ENCODE measurements at places on chromosomes 6 and 20. TPM values are rescaled to one million over a fixed set of nuclear protein-coding genes. Genes with fewer than 3 reads are reported as not detected.

- peaks cover 24% of the 10 kb centered on the region for H3K27me3 ChIP-seq
- peak overlapping the region; percentile 44 for H3K27ac ChIP-seq
- H3K4me1 ChIP-seq, result peaks cover 19% of the 10 kb centered on the region
- H3K36me3 ChIP-seq, result peaks cover 27% of the 10 kb centered on the region
- H3K4me3 ChIP-seq, result no peak overlapping the region
Observed at GRCh38 chr6:32983964-32984621, 15.7 kb downstream of the BRD2 start.

DNA sequence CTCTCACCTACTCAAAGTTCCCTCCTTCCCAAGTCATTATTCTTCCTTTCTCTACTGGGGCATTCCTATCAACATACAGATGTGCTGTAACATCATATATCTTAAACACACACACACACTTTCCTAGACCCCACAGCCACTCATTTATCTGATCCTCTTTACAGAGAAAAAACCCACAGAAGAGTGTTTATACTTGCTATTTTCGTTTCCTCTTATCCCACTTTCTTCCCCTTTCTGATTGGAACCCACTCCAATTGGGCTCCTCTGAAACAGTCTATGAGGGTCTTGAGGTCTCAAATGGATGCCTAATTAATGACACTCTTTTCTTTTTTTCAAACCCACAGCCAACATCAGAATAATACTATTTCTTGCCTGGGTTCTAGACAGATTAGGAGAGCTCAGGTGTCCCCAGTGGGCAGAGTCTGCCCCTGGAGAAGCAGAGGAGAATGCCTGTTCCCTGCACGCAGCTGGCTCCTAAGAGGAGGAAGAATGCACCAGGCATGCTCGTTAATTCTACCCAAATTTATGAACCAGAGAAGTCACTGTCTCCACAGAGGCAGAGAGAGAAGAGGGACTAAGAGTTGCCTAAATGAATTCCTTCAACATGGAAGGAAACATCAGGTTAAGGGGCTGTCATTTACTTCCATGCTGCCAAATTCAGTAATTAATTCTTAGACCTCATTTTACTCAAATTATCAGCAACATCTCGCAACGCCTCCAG lies 65.9 kb downstream of the CRYBG1 start:
- no peaks in the 10 kb centered on the region for H3K27me3 ChIP-seq
- peaks cover 6% of the 10 kb centered on the region for H3K4me1 ChIP-seq
- no peak overlapping the region for H3K4me3 ChIP-seq
- no peaks in the 10 kb centered on the region for H3K36me3 ChIP-seq

DNA sequence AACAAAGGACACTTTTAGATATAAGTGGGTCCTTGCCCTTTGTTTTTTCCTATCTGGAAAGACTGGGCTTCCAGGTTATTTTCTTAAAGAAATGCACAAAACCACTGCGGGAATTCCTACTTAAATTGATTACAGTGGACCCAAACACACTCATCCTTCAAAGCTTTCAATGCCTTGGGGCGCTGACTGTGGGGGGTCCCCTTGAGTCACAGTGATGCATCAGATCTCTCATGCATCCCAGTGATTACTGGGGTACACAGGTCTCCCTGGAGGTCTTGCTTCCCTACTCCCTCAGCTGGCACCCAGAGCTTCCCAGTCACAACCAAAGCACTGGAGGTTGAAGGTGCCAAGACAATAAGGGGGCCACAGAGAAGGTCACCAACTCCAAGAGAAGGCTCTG lies 20.7 kb downstream of the ABHD12 start:
- H3K27ac ChIP-seq, result no peak overlapping the region
- no peak for DNase-seq
- no peak overlapping the region for H3K4me3 ChIP-seq
- peaks cover 75% of the 10 kb centered on the region for H3K36me3 ChIP-seq

DNA sequence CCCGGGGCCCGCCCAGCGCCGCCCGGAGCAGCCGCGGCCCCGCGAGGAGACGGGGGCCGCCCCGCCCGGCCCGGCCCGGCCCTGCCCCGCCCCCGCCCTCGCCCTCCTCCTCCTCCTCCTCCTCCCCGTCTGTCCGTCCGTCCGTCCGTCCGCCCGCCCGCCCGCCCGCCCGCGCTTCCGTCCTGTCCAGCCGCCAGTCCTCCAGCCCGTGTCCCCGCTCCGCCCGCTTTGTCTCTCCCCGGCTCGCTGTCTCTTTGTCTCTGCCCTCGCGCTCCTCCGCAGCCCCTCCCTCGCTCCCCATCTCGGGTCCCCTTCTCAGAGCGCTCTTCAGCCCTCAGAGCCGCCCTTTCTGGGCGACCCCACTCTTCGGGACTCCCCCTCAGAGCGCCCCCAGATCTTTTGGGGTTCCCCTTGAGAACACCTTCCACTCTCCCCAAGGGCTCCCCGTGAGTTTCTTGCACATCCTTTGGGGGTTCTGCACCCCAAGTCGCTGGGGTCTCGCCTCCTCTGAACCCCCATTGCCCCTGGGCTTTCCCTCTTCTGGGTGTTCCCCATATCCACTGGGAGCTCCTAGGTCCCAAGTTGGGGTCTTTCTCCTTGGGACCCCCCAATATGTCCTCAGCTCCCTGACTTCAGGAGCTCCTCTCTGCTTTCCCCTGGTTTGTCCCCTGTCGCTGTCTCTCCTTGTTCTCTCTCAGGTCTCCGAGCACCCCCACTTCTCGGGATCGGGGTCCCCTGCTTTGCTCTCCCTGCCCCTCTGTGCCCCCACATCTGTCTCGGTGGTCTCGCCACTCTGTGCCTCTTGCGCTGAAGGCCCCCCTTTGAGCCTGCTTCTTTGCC lies 79.5 kb upstream of the MYL9 start:
- H3K27ac ChIP-seq, result peak overlapping the region; percentile 95
- peaks cover 42% of the 10 kb centered on the region for H3K4me1 ChIP-seq
- H3K27me3 ChIP-seq, result no peaks in the 10 kb centered on the region
- no peak for DNase-seq
- no peaks in the 10 kb centered on the region for H3K36me3 ChIP-seq
- H3K4me3 ChIP-seq, result peak overlapping the region; percentile 96

Gene CCN5
- 0.26 TPM for total RNA-seq
